WTC11 (cell line): ENCODE measurements at places on chromosomes 6 and 20. TPM values are rescaled to one million over a fixed set of nuclear protein-coding genes. Genes with fewer than 3 reads are reported as not detected.

DNA sequence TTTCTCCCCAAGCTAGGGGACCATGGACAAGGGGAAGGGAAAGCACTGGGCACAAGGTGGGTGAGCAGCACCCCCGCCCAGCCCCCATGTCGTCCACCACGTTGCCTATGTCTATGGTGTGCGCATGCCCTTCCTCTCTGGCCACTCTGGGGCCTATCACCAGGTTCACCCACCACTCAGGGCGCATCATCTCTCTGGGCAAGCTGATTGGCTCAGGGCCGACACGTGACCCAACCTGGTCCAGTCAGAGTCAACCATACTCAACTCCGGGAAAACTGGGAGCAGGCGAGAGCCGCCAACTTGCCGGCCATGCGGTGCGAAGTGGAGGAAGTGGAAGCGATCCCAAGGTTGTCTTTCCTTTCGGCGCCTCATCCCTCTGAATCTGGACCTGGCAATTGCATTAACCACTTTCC lies 25.9 kb downstream of the ACSS1 start:
- no peak for DNase-seq

DNA sequence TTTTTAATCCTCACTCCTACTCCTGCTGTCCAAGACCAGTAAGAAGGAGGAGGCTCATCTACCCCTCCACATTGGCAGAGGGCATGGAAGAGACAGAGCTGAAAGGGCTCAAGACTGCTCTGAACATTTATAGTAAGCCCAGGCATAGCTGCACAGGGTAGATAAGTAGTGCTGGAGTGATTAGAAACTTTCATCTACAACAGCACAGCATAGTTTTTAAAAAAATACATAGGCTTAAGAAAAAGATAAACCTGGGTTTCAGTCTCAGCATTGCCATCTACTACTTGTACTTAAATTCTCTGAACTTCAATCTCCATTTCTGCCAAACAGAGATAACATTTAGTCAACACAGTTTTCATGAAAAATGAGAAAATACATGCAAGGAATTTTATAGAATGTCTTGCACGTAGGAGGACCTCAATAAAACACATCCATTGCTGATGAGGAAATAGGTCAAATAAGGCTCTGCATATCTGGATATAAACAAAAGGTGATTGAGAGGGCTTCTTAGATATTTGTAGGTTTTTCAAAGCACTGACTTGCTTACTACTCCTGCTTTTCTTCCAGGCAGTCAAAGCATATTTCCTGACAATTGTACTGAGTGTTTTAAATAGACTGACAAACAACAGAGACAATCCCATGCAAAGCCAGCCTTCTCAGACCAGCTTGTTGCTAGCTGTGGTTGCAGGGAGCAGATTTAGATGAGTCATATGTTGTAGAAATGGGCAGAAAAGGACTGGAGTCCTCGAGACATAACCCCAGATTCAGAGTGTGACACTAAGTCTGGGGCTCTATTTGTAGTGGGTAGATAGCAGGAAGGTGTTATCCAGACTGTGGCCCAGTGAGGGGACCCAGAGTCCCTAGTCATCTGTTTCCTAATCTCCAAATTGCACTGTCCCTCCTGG lies 107.4 kb upstream of the TAB2 start:
- DNase-seq = no peak

GRCh38 chr6:46983007-46983411 lies 59.1 kb downstream of the ADGRF1 start:
- no peak for DNase-seq

- no peak for DNase-seq
These were observed 15.6 kb upstream of the GCNT2 start for GRCh38 chr6:10505529-10505928.

- DNase-seq = no peak
These were observed 100.5 kb upstream of the STXBP5 start for GRCh38 chr6:147103694-147104093.

WFDC5 gene
- not detected in 3 replicates for total RNA-seq

WFDC12 gene
- total RNA-seq = not detected in 3 replicates

COL9A3 gene
- total RNA-seq = 115 to 136 TPM (median 123 TPM) in 3 replicates

MUCL3 gene
- total RNA-seq = 0.15 to 0.21 TPM (median 0.18 TPM) in 3 replicates
